ENCODE measurements at places on chromosomes 3 and 15.

GRCh38 chr15:84949043-84949442 lies 32.6 kb upstream of the PDE8A start:
- no peak for DNase-seq

DNA sequence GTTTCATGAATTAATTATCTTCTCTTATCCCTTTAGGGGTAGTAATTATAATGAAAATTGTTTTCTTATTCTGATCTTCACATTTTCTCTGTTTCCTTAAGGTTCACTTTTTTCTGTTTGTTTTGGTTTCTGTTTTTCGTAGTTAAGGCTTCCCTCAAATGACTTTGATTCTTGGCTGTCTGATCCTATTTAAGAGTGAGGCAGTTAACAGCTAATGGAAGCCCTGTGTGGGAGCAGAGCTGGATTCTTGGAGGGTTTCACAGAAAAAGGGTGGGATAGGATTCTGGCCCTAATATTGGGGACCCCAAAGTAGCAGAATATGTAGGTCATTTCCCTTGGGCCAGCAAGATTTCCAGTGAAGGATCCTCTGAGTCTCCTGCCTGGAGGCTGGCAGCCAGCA lies 6.8 kb upstream of the AMOTL2 start:
- DNase-seq, result no peak

GRCh38 chr3:50132421-50133282 lies 22.5 kb upstream of the SEMA3F start:
- DNase-seq, result peak; percentile 9

- DNase-seq, result no peak
These were observed 82.9 kb downstream of the EOMES start for GRCh38 chr3:27639271-27639670.

DNA sequence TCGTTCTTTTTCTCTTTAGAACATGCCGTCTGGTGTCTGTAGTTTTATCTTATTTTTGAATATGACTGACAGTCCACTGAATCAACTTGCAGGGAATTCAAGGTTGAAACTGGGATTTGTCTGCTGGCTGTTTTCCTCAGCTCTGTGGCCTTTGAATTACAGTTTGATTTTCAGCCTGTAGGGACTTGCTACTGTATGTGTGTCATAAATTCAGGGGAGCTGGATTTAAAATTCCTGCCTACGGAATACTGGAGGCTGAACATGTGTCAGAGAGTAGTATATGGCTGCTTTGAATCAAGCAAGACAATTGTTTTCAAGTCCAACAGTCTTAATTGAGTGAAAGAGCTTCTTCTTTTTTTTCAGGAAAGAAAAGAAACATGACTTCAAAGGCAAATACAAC lies 33.9 kb downstream of the RARB start:
- no peak for DNase-seq

DNA sequence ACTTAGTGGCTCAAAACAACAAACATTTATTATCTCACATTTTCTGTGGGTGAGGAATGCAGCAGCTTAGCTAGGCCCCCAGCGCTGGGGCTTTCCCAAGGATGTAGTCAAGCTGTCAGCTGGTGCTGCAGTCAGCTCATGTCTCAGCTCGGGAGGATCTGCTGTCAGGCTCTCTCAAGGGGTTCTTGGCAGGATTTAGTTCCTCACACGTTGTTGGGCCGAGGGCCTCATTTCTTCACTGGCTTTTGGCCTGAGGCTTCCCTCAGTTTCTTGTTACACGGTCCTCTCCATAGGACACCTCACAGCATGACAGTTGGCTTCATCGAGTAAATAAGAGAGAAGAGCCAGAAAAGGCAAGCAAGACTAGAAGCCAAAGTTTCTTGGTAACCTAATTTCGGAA lies 13.7 kb upstream of the U2SURP start:
- peak; percentile 12 for DNase-seq

DNA sequence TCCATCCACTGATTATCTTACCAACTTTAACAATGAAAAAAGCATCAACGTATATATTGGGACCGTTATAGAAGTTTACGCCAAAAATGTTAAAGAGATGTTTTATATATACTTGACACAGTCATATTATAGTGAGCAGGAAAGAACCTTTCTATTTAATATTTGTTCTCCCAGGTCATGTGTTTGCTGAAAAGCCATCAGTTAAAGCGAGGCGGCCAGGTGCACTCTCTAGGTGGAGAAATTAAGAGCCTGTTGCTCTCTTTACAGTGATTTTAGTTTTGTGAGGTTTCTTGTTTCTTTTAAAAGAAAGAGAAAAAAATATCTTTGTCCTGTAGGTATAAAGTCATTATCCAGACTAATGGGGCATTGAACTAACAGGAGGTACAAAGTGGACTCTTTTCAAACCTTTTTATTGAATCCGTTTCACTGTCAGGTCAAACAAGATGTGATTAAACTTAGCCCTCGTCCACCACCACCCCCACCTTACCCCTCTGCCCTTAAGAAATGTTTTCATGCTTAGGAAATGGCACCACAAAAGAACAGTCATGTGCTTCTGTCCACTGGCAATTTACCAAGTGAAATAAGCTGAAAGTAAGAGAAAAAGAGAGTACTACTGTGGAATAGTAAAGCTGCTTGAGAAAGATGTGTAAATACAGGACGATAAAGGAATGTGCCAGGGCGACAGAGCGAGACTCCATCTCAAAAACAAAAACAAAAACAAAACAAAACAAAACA lies 279.9 kb downstream of the PTPRG start:
- peak; percentile 65 for DNase-seq

GRCh38 chr3:87052499-87053260 lies 61.7 kb upstream of the VGLL3 start:
- DNase-seq, result no peak

DNA sequence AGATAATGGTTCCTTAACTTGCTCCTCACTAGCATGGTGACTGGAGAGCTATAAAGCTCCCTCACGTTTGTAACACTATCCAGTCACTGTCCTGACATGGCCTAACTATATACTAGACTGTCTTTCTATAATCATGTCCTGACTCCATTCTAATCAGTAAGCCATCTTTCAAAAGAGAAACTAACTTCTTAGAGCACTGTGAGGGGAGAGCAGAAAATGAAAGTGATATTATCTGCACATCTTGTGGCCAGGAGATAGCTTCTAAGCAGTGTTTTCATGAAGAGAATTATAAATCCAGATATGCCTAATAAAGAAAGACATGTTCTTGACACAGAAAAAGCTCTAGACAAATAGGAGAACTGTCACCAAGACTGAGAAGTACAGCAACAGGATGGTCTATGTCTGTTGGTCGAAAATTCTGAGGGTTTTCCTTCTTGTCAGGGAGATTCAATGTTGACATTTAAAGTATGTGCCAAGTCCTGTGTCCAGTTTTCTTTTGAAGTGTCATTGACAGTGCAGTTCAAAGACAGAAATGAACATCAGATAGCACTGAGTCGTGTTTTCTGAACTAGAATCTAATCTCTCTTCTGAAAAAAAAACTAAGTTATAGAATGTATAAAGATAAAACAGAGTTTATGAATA lies 230.6 kb upstream of the PEX5L start:
- DNase-seq, result no peak

DNA sequence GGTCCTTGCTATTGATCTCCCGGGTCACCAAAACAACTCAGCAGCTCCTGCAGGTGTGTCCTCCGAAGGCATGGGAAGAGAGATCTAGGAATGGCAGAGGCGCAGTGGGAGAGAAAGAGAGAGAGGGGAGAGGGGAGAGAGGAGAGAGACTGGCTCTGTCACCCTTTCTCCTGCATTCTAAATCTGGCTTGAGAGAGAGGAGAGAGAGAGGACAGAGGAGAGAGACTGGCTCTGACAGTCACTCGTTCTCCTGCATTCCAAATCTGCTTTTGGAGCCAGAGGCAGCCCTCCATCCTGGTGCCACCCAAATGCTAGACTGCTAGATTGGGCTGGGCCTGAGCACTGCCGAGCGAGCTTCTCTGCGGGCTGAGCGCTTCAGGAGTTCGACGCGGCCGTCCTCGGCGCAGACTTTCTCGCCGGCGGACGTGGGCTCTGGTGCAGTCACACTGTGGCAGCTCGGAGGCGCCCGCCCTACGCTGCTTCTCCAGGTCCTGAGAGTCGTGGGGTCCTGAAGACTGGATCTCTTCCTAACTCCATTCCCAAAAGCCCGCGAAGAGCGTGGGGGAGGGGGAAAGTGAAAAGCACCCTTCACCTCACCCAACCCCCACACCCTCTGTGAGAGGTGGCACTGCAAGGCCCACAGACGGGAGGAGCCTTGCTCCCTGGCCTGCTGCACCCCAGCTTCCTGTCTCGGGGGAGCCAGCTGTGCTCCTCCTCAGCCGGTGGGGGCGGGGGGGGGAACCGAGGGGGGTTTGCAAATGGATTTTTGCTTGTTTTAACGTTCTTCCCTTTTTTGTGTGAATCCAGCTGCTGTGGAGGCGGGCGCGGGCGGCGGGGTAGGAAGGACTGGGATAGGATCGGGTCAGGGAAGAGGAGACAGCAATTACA lies 222.3 kb downstream of the MEIS2 start:
- no peak for DNase-seq

DNA sequence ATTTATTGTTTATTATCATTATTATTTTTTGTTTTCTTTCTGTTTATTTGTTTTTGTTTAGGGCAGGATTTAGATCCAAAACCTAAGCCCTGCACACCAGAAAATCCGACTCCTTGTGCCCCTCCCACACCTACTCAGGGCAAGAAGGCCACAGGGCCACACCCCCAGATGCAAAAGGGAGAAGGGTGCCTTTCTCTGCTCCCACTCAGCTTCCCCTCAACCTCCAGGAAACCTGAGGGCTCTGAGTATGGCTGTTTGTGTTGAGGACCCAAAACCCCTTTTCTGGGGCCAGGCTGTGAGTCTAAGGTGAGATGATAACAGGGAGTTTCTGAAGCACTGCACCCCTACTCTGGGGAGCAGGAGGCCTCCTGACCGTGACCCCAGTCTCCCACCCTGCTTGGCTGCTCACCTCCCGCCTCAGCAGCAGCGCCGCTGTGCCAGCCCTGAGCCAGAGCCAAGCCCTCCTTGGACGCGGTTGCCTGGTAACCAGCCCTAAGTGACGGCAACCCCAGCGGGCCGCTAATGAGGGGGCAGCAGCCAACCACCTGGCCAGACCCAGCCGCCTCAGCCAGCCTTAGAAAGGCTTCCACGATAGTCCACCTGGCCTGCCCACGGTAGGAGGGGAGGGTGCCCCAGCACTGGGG lies 6.4 kb upstream of the C15orf39 start:
- DNase-seq, result peak; percentile 96

GRCh38 chr15:90680371-90680935 lies 36.7 kb upstream of the BLM start:
- no peak for DNase-seq

DNA sequence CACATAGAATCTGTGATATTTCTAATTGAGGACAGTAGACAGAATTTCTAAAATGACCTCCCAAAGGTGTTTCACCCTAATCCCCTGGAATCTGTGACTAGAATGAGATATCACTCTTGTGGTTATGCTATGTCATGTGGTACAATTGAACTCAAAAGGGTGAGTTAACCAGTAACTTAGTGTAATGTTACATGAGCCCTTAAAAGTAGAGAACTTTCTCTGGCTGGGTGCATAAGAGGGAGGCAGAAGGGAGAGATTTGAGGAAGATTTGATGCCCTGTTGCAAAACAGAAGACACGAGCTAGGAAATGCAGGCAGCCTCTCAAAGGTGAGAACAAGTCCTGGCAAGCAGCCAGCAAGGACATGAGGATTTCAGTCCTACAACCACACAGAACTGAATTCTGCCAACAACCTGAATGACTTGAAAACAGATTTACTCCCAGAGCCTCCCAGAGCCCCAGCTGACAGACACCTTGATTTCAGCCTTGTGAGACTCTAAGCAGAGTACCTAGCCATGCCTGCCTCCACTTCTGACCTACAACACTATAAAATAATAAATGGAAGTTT lies 160.3 kb downstream of the MTHFS start:
- DNase-seq, result no peak

DNA sequence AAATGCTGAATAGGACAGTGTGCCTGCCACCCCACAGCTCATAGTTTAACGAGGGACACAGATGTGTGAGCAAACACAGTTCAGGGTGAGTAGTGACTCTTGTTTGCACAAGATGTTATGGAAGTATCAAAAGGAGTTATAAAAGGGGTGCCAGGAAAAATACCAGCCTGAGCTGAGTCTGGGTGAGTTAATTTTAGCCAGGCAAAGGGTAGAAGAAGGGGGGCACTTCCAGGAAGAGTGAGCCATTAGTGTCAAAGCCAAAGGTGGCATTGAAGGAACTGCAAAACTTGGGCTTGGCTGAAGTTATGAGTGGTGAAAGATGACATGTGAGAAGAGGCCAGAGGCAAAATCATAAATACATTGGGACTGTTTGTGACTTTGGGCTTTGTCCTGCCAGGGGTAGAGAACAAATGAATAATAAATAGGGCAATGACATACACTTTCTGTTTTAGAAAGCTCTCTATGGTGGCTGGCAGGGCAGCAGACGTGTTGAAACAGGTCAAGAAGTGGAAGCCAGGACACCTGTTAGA lies 1.9 kb upstream of the SPPL2A start:
- peak; percentile 60 for DNase-seq

GRCh38 chr3:6928064-6928463 lies 67.1 kb downstream of the GRM7 start:
- peak; percentile 10 for DNase-seq

DNA sequence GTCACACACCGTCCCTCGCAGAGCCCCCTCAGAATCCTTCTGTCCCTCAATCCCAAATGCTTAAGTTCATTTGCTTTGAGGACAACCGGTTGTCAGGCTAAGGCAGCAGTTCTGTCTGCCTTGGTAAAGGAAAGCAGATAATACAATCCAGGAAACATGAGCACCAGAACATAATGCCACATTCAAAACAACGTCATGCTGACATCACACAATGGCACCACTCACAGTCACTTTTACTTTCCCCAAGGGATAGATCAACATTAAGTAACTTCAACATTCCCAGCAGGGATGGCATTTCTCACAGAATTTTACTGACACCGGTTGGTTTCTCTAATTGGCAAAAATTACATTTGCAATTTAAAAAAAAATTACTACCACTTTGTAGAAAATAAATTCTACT lies 74.6 kb upstream of the PSMD6 start:
- peak; percentile 37 for DNase-seq

- no peak for DNase-seq
These were observed 41.5 kb downstream of the SPRED1 start for GRCh38 chr15:38294126-38294525.

GRCh38 chr3:56856752-56857151 lies 55.0 kb upstream of the ARHGEF3 start:
- DNase-seq, result no peak

GRCh38 chr3:74301056-74301455 lies 313.4 kb downstream of the CNTN3 start:
- DNase-seq, result peak; percentile 91

Measured in NCI-H69 (cell line).